Activated CD4-positive, alpha-beta memory T cell treated with anti-CD3 and anti-CD28 coated beads for 36 hours (primary cell): ENCODE measurements at places on chromosomes 16 and 17.

- DNase-seq: peak; percentile 75
These were observed 13.7 kb downstream of the MYO15B start for GRCh38 chr17:75601057-75601987.

DNA sequence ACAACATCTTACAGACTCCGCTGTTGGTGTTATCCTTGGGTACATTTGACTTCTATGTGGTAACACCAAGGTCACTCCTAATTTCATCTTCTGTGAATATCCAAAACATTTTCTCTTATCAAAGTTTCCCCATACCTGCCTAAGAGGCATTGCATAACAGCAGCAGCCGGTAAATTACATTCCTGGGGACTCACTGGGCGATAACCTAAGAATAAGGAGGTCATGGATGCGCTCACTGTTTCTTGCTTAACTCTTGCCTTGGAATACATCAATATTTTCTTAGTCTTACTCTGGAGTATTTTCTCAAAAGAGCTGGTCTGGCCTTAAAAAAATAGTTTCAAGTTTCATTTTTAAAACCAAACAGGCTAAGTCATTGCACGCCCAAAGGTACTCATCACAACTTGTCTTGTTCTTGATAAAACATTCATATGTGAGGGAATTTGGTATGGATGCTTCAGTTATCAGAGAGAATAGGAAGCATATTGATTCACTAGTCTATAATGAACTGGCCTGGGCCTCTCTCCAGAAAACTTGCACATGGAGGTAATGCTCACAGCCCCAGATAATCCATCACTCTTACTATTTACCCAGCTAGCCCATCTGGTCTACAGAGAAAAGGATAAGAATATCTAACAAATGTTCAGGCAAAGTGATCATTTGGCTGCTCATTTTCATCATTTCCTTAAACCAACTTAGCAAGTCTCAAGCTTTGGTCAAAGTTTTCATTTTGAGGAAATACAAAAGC is 235.0 kb upstream of the ERCC4 start:
- no peak for DNase-seq

- peak; percentile 11 for DNase-seq
These were observed 66.2 kb downstream of the CENPV start for GRCh38 chr17:16286947-16287562.

DNA sequence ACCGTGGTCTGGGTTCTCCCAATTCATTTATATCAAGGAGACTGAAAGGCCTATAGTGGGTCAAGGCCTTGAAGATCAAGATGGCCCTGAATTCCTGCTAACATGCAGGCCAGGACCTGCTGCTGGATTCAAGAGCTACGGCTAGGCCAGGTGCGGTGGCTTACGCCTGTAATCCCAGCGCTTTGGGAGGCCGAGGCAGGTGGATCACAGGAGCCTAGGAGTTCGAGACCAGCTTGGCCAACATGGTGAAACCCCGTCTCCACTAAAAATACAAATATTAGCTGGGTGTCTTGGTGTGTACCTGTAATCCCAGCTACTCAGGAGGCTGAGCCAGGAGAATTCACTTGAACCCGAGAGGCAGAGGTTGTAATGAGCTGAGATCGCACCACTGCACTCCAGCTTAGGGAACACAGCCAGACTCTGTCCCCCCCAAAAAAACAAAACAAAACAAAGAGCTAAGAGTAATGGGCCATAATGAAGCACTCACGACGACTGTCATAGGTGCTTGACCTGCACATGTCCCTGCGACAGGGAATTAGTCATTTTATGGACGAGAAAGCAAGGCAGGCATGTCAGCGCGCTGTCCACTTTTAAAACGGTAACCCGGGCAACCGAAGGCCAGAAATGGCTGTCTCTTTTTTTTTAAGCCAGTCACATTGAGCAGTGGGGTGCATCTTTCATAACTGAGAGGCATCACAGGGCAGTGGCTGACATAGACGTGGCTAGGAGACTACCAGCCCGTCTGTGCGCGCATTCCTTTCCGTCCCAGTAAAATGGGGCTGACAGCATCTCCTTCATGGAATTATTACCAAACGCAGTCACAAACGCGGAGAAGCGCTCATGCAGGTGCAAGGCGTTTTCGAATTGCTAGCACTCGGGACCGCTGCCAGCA is 1.0 kb upstream of the FBRS start:
- DNase-seq: no peak

DNA sequence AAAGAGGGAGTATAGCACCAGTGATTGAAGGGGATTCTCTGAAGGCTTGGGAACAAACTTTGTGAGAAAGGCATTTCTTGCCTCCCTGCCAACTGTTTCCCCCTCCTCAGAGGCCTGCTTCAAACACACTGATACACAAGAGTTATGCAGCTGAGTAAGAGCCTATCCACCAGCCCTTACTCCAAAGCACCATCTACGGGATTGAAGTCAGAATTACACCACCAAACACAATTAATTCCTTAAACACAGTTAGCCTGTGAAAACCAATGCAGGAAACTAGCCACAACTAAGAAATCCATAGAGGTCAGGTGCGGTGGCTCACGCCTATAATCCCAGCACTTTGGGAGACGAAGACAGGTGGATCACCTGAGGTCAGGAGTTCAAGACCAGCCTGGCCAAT is 138.3 kb downstream of the SHCBP1 start:
- no peak for DNase-seq

DNA sequence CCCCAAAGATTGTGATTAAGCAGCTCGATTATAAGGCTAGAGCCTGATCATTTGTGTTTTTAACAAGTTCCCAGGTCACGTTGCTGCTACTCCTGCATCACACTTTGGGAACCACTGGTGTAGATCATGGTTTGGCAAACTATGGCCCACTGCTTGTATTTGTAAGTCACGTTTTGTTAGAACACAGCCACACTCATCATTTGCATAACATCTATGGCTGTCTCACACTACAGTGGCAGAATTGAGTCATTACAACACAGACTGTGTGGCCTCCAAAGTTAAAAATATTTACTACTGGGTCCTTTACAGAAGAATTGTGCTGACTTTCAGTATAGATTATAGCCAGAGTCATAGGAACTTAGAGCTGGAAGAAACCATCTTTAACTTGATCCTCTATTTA is 515.3 kb upstream of the PSMD7 start:
- DNase-seq: no peak

DNA sequence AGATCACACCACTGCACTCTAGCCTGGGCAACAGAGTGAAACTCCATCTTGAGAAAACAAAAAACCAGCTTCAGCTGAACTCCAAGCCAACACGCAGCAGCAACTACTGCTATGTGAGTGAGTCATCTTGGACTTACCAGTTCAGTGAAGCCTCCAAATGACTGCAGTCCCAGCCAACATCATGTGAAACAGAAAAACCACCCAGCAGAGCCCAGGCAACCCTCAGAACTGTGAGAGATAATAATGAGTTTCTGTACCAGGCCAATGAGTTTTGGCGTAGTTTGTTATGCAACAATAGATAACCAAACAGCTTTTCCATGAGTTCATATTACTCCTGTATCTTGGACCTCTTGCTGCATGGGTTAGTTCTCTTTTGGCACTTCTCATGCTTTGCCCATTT is 23.3 kb downstream of the PHF12 start:
- peak; percentile 71 for DNase-seq

- no peak for DNase-seq
These were observed 7.4 kb downstream of the KIFC3 start for GRCh38 chr16:57794849-57795430.

GRCh38 chr16:69036399-69037091 is 68.9 kb upstream of the HAS3 start:
- DNase-seq: no peak

- no peak for DNase-seq
These were observed 129.1 kb upstream of the LHX1 start for GRCh38 chr17:36808180-36808661.

GRCh38 chr16:75580-76501 is 2.2 kb upstream of the MPG start:
- peak; percentile 23 for DNase-seq

- DNase-seq: peak; percentile 87
These were observed at the start of gene NME3 for GRCh38 chr16:1771188-1771863. Gene NME3, minus strand, starts transcription at chr16:1771543. Its CDS starts 9 bp downstream, at chr16:1771534.

- DNase-seq: no peak
These were observed 14.9 kb downstream of the SPATA32 start for GRCh38 chr17:45246861-45247428.

DNA sequence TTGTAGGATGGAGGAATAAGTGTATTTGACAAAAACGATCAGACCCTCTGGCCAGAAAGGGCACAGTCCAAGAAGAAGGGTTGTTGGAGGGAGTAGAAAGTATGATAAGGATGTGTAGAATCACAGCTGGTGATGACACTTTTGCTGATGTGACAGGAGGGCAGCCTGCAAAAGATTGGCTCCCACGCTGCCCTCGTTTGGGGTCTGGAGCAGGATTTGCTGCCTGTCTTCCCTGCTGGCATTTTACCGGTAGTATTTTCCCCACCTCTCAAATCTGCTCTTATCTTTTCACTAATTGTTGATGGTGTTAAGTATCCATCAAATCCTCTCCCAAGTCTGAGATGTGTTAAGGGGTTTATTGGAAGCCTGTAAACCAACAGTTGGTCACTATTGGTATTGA is 208.8 kb downstream of the CCDC182 start:
- no peak for DNase-seq

DNA sequence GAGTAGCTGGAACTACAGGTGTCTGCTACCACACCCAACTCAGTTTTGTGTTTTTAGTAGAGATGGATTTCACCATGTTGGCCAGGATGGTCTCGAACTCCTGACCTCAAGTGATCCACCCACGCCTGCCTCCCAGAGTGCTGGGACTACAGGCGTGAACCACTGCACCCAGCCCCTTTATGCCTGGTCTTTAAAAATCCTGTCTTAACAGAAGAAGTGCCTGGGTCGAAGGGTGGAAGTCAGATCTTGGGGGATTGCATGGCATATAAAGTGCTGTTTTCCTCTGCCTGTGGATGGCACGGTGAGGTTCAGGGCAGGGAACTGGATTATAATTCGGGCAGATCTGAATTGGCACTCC is 30.3 kb downstream of the ZC3H18 start:
- no peak for DNase-seq

DNA sequence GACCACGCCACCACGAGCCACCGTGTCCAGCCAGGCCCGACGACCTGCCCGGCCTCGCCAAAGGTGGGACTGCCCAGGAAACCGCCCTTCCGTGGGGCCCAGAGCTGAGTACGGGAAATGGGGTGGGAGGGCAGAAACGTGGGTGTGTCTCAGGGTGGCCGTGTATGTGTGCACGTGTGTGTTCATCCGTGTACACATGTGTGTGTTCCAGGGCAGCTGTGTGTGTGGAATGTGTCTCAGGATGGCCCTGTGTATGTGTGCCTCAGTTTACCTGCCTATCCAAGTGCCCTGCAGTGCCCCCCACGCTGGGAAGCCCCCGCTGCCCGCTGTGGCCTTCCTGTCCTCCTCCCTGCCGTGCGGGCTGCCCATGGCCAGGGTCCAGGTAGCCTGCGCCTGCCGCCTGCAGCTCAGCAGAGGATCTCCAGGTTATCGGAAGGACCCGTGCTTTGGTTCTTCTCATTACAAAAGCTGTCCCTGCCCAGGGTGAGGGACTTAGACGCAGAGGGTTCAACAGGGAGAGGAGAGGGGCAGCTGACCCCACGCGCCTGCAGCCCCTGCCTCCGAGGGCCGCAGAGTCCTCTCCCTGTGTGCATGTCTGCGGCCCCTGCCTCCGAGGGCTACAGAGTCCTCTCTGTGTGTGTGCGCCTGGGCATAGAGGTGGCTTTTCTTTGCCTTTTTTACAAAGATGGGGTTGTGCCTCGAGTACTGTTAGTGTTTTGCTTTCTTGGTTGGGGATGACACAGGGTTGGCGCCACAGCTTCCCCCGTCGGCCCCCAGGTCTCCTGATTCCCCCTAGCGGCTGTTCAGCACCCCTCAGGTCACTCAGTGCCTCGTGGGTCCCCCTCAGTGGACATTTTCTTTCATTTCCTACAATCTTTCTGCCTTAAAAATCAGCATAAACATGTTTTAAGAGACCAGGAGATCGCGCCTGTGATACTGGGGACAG is 23.6 kb downstream of the ZNF469 start:
- no peak for DNase-seq

GRCh38 chr16:12059216-12059769 is 82.8 kb downstream of the SNX29 start:
- DNase-seq: no peak

DNA sequence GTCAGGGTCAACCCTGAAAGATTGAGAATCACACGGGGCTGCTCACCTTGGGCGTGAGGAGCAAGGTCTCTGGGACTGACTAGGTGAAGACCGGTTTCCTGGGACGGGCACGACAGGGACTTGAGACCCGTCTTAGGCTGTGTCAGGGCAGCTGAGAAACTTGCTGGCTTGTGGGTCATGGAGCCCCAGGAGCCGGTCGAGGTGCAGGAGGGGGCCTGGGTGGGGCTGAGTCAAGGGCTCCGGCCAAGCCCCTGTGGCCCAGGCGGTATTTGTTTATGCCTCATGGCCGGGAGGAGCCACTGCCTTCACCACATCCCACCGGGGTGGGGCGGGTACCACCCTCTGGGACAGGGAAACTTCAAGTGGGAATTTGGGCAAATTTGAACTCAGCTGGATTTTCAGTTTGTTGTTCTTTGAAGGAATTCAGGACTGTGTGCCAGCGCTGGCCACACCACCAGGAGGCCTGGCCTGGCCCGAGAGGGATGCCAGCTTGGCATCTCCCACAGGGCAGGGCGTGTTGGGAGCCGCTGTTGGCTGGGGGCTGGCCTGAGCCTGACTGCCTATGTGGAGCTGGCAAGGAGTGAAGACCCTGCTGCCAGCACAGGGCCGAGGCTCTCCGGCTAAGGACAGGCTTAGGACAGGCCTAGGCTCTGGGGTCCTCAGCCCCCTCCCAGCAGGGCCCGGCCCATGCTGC is 116.1 kb downstream of the METRNL start:
- peak; percentile 8 for DNase-seq

DNA sequence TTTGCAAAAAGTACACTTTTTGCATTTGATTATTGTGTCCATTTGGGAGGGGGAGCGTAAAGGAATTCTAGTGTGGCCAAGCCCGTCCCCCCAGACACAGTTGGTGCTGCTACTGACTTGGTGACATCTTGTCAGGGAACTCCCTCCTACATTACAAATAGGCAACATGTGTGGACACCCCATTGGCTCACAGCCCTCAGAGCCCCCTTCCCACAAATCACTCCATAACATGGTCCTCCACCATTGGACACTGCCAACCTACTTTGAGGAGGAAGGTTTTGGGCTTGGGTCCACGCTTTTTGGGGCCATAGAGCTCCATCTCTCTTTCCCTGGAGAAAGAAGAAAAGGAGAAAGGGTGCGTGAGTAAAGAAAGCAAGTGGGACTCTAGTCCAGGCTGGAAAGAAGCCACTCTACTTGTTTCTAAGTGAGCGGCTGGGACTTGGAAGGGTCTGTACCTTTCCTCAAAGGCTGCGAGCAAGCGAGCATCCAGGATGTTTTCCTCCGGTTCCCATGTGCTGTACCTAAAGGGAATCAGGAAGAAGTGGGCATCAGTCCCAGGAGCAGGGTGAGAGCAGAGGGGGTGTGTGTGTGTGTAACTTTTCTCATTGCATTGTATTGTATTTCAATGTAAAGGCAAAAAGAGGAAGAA is 958 bp downstream of the CBX8 start:
- no peak for DNase-seq

DNA sequence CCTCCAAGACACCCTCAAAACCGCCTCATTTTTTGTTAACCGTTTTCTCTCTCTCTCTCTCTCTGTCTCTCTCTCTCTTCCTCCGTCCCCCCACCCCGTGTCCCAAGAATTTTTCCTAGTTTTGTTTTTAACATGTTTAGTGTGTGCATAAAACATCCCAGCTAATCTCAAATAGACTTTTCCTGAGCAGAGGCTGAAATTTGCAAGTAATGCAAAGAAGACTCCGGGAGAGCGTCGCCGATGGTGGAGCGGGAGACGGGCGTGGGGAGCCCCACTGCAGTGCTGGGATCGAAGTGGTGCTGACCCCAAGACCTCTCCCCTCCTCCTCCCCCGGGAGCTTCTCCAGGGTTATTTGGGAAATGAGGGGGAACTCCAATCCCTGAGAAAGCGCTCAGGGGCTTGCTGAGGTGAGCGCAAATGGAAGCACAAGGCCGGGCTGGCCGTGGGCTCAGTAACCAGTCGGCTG is 4.7 kb upstream of the DLX4 start:
- no peak for DNase-seq
